A549 treated with GW870086 at 1 μM for 4 hours (cell line): ENCODE measurements at places on chromosomes 4 and X. TPM values are rescaled to one million over a fixed set of nuclear protein-coding genes. Genes with fewer than 3 reads are reported as not detected.

The LYAR gene
- total RNA-seq: 26.8 to 30.6 TPM (median 30.1 TPM) in 5 replicates

The GDI1 gene
- 89.4 to 105 TPM (median 103 TPM) in 5 replicates for total RNA-seq

The LNX1 gene
- 0.03 to 0.09 TPM in 2 of 5 replicates, not detected in the others for total RNA-seq

The GALNTL6 gene
- total RNA-seq: 0.06 to 0.22 TPM (median 0.10 TPM) in 5 replicates

The DACH2 gene
- total RNA-seq: not detected in 5 replicates
